ENCODE measurements at places on chromosomes 11 and 22.

DNA sequence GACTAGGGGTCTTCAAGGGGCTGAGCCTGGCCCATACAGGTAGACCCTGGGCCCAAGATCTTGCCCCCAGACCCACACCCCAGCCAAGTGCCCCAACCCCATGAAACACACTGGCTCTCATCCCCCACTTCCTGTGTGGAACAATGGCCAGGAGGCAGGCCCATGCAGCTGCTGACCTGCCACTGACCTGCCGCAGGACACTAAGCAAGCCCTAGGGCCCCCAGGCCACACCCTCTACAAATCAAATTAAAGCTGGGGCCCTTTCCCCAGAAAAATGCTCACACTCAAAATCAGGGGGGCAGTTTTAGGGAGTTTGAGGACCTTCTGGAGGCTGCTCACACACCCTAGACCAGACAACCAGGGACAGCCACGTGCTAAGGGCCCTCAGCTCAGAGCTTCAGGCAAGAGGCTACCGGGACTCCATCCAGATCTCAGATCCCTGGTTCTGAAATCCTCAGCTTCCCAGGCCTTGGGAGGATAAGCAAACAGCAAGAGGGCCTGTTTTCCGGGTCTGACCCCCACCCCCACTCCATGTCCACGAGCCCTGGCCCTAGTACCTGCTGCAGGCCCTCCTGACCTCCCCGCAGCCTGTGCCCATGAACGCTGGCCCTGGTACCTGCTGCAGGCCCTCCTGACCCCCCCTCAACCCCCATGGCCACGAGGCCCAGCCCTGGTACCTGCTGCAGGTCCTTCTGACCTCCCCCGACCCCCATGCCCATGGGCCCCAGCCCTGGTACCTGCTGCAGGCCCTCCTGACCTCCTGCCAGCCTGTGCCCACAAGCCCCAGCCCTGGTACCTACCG is 10.0 kb downstream of the CARD10 start:
- DNase-seq, result no peak

DNA sequence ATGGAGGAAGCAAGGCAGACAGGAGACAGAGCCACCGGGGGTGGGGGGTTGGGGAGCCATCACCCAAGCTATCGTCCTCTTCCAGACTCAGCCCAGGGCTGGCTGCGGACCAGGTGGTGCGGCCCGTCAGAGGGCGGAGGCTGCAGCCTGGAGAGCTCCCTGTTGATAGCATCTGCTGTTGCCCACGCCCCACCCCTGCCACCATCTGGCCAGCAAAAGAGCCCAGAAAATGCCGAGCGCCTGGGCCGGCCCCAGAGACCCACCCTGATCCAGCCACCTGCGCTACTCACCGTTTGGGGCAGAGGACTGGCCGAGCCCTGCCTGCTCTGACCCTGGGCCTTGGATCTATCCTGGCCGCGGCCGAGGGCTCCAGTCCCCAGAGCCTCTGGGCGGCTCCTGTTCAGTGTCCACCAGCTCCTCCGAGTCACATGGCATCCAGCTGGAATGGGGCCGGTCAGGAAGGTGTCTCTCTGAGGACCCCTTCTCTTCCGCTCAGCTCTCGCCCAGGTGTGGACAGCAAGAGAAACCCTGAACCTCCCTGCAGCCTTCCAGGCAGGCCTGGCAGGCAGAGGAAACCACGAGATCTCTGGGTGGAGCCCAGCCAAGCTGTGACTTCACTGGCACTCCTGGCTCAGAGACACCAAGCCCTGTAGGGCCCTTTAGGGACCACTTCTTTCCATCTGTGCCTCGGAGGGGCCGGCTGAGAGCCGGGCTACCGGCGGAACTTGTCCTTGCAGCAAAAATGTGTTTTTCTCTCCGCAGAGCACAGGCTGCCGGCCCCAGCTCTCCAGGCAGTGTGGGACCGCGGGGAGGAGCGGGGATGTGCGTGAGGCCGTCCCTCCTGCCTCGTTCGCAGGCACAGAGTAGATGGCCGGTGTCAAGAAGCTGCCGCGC is at the start of gene MRGPRE:
Gene MRGPRE, minus strand, starts transcription at position 567 of the 894 bp plus-strand sequence. CDS start 3,618 bp downstream, outside the sequence.
- DNase-seq, result no peak

- no peak for DNase-seq
Observed at GRCh38 chr11:20839231-20839630, 169.8 kb downstream of the NELL1 start.

DNA sequence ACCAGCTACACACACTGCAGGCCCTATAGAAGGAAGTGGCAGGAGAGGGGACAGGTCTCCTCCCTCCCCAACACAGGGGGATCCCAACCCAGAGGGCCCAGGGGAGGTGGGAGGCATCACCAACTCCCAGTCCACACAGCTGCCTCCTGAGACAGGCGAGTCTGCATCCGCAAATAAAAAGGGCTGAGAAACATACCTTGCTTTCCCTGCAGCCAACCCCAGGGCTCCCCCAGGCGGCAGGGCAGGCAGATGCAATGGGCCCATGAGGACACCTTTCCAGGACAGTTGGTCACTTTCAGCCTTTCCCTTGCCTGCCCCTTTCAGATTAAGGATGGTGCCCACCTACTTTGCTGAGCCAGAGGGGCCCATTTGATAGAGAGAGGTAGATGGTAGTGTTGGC is 180.0 kb downstream of the BRD1 start:
- no peak for DNase-seq

GRCh38 chr11:7060868-7061267 is 27.9 kb upstream of the RBMXL2 start:
- DNase-seq, result peak; percentile 58
